Motor neuron (in vitro differentiated cells): ENCODE measurements at places on chromosomes 2 and 18.

- no peak for ATAC-seq
These were observed 133.9 kb downstream of the ZNF532 start for GRCh38 chr18:58998401-58999203.

- no peak for ATAC-seq
These were observed 1384.8 kb downstream of the RPIA start for GRCh38 chr2:90076311-90076710.

DNA sequence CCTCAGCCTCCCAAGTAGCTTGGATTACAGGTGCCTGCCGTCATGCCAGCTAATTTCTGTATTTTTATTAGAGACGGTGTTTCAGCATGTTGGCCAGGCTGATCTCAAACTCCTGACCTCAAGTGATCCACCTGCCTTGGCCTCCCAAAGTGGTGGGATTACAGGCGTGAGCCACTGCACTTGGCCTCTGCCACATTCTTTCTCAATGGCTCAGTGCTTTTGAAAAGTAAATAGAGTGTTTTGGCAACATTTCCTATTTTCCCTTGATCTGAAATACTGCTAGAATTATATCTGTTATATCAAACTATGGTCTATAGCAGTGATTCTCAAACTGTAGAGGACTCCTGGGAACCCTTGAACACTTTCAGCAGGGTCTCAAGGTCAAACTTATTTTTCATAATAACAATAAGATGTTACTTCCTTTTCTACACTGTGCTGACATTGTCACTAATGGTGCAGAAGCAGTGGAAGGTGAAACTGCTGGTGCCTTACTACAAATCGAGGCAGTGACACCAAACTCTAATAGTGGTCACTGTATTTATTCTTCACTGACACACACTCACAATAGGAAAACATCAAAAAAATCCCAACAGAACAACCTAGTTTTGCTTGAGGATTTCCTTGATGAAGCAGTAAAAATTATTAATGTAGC lies 10.6 kb downstream of the DAW1 start:
- no peak for ATAC-seq

GRCh38 chr18:49006641-49007454 lies 56.1 kb upstream of the SMAD7 start:
- ATAC-seq: no peak

DNA sequence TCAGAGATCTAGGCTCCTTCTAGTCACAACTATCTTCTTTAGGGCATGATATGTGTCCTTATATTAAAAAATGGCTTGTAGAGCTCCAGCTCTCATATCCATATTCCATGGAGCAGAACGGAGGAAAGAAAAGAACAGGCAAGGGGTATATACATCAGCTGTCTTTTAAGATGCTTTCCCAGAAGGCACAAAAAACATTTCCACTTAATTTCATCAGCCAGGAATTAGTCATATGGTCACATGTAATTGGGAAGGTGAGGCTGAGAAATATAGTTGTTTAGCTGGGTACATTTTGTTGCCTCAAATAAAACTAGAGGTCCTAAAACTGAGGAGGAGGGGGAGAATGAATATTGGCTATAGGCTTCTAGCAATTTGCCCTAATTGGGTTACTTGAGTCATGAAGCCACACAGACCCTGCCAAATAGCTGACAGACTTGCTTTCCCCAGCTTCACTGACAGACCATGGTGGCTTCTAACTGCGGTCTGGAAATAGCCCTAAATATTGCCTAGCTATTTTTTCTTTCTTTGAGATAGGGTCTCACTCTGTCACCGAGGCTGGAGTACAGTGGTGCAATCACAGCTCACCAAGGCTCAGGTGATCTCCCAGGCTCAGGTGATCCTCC lies 20.0 kb downstream of the MAIP1 start:
- ATAC-seq: no peak

- ATAC-seq: peak; percentile 96
These were observed at the start of the genes FAM228B and PFN4 for GRCh38 chr2:24123195-24123921. Gene FAM228B, plus strand, starts transcription at chr2:24123469. Its CDS starts 893 bp downstream, at chr2:24124362. Gene PFN4, minus strand, starts transcription at chr2:24123334. Its CDS starts 799 bp downstream, at chr2:24122535.

DNA sequence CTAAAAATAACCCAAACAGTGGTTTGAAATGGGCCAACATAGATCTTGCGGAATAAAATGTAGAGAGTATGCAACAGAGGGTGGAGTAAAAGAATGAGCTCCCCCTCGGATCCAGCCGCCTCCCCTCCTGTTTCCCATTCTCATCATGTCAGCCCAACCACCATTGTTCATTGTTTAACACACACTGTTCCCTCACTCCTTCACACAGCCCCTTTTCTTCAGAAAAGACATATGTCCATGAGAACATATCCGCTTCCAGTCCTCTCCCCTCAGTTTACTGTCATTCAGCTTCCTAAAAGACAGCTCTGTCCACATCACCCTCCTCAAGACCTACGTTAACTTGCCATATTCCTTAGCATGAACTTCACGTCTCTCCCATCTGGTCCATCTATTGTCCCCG lies 62.9 kb upstream of the SERTAD2 start:
- no peak for ATAC-seq

DNA sequence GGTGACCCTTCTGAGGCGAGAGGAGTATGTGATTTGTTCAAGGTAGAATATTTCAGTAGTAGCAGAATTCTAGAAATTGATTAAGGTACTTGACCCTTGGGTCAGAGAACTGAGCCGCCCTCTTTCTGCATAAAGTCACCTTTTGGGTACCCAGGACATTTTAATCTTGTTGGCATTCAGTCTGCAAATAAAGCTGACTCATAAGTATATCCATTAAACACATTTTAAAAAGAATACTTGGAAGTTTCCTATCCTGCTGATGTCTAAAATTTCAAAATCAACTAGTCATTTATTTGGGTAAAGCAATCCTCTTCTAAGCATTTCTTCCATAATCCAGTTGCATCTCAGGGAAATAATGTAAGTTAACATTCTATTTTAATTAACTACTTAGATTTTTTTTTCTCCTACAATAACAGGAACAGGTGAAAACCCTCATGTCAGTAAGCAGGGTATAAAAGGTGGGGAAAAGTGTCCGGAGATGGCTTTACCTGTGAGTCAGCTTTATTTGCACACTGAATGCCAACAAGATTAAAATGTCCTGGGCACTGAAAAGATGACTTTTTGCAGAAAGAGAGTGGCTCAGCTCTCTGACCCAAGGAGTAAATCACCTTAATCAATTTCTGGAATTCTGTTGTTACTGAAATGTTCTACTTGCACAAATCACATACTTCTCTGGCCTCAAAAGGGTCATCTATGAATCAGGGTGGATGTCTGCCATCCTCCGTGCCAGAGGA lies 78.7 kb upstream of the ITGA6 start:
- ATAC-seq: no peak

DNA sequence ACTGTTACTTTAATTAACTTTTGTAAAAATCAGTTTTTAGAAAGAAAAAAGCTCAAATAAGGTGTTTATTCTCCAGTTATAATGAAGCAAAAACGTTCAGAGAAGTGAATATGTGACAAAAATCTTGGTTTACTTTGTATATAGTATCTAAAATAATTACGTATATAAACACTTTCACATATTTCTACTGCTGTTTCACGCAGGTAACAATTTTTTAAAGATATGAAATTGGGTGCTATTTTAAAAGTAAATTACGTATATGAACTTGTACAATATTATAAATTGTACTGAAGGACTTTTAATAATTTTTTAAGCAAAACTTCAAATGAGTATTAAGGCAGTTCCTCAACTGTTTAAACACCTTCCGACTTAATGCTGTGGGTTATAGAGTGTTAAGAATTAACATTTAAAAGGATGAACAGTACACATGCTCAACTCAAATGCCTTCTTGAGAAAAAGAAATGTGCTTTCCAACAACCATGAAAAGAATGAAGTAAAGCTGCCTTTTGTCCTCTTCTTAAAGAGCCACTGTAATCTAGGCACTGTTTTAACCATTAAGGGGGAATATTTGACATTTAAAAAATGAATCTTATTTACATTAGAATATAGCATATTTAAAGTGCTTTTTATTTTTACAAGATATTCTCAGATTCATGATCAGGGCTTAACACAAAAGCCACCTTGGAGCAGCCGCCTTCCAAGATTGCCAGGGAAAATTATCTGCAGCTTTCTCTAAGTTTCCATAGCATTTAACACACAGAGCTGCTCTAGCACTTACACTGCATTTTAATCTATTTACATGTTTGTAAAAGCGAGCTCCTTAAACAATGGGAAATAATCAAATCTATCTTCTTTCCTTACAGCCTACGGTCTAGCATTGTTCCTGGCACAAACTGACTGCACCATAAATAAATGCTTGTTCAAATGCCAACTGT lies 56.5 kb upstream of the CDKL4 start:
- ATAC-seq: no peak

- ATAC-seq: no peak
These were observed 15.2 kb downstream of the KCNJ3 start for GRCh38 chr2:154713675-154714074.

GRCh38 chr2:234632527-234633391 lies 135.9 kb upstream of the ARL4C start:
- no peak for ATAC-seq

GRCh38 chr2:120231564-120231973 lies 8.4 kb upstream of the TMEM185B start:
- ATAC-seq: no peak

GRCh38 chr2:36541891-36542595 lies 55.9 kb downstream of the FEZ2 start:
- no peak for ATAC-seq

DNA sequence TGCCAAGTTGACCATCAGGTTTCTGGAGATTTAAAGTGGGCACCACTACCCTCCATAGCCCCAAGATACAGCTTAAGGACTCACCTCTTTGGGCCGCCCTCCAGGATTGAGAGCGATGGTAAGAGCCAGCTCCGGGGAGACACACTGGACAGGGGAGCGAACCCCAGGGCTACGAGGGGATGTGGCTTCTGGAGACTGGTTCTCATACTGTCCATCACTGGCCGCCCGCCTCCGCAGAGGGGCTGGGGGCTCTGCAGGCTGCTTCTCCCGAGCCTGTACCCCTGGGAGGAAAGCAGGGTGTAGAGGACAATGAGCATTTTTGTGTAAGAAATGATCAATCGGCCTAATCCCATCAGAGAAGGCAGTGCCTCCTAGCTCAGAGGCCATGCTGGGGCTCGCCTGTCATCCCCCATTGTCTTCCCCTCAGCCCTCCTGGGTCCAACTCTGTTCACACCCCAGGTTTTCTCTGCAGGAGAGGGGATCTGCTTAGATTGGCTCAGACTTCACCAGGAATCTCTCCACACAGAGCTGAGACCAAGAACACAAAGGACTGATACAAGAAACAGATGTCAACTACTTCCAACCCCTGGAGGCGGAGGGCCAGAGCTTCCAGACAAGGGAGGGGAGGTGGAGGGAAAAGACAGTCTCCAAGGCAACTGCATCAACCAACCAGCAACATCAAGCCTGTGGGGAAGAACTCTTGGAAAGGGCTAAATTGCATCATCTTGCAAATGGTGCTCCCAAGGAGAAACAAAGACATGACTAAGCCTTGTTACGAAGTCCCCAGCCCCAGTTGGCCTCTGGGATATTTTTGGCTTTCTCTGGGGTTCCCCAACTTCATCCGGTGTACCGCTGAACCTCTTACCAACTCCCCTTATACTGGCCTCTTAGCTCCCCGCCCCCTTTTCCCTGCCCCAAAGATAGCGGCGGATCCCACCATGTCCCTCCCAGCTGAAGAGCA lies 166.6 kb downstream of the TNS1 start:
- peak; percentile 90 for ATAC-seq

DNA sequence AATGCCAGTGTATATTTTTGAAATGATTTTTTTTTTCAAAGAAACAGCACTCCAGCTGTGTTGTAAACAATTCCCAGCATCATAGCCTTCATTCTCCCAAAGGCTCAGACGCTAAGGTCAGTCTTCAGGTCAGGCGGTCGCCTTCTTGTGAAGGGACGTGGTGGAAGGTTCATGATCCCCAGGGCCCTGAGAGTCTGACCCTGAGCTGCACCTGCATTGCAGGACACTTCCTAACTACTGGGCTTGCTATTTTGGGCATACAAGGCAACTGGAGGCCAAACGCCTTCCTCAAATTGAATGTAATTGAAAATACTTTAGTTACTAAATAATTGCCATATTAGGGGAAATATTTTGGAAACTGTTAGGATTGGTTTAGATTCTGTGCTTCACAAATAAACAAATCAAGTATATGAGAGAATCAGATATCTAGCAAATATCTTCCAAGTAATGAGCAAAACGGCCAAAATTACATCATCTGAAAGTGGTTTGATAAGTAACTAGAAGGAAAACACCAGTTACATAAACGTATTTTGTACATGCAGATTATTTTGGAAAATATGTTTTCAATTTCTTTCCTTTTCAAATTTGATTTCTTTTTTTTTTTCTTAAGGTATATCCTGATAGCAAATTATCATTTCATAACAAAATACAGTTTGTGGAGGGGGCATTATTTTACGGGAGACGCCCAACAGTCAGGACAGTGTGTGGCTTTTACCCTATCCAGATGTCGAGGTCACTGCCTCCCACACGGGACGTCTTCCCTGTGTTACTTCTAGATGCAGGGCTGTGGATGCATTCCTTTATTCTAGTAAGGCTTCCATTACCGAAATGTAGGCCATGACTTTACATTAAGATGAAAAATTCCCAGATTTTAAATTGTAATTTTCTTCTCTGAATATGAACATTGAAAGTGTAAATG lies 136.0 kb downstream of the ATP9B start:
- ATAC-seq: no peak

- ATAC-seq: no peak
These were observed 81.0 kb downstream of the TMEM131 start for GRCh38 chr2:97914691-97915213.

DNA sequence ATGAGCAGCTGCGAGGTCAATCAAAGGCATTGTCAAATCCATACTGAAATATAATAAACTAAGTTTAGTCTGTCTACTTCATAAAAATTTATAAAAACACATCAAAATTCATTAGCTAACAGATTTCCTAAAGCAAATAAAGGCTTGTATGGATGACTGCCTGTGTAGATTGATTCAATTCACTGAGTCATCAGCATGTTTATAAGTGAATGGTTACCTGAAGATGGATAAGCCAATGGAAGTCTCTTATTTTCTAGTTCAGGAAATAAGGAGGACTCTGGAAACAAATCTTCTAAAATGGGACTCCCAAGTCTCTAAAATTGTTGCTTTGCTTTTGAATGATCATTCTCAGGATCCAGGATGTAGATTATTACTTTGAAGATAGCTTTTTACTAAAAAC lies 57.0 kb upstream of the HNRNPA3 start:
- no peak for ATAC-seq

GRCh38 chr2:231321556-231322334 lies 73.8 kb upstream of the B3GNT7 start:
- ATAC-seq: no peak

GRCh38 chr2:190412966-190413365 lies 4.8 kb downstream of the MFSD6 start:
- no peak for ATAC-seq
